ENCODE measurements at places on chromosomes 4 and X.

- DNase-seq = no peak
Observed at GRCh38 chr4:105650190-105650589, 58.3 kb downstream of the INTS12 start.

DNA sequence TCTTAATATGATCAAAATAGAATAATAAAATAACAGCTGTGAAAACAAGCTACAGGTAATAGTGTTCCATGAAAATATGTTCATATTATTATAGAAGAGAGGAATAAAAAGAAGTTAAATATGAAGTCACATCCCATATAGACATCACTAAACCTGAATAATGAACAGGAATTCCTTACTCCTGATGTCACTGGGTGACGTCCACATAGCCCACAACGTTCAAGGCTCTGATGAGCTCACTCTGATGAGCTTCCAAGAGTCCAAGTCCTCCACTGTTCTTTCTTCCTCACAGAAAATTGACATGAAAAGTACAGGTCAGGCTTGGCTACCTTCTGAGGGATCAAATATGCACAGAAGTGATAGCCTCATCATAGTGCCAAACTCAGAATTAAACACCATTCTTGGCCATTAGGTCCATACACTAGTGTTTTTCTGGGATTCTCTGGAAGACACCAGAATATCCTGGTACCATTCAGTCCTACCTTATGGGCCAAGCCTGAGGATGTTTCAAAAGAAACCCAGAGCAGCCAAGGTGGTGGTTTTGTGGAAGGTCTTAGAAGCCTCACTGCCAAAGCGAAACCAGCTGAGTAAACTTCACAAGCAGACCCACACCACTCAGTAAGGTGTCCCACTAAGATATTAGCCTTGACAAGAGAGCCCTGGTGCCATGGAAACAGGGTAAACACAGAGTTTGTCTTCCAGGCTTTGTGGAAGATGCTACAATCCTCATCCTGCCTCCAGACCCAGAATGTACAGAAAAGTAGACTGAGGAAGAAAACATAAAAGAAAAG lies 138.4 kb upstream of the HHIP start:
- no peak for DNase-seq

DNA sequence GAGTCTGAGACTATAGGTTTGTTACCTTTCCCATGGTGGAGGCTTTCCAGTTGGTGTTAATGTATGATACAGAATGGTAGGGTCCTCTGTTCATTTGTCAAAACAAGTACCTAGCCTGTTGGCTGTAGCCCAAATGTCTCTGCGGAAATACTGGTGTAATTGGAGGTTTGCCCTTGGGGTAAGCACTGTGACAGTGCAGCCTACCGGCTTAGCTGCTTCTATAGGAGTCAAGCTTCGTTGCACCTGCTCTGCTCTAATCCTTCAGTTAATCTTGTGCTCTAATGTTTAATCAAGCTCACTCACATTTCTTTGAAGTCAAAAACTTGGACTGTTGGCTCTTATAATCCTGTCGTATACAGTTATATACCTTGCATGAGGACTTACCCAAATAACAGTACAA lies 203.4 kb downstream of the CCNG2 start:
- no peak for DNase-seq

DNA sequence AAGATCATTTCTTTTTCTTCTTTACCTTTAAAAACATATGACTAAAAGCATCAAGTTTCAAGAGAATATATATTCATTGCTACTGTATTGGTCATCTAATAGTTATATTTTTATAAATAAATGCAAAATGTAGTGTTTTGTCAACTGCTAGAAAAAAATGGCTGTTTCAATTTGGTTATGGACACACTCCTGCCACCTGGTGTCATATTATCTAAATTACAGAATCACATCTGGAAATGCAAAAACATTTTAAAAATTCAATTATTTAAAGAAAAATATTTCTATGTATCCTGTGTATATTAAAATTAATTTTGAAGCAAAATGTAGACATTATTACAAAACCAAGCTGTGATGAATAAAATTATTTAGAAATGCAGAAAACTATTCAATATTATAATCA lies 329.4 kb upstream of the PCDH18 start:
- no peak for DNase-seq

- DNase-seq = no peak
Observed at GRCh38 chr4:145907390-145907789, 31.2 kb downstream of the ZNF827 start.

- DNase-seq = no peak
Observed at GRCh38 chrX:12912791-12913482, 6.5 kb downstream of the TLR8 start.

GRCh38 chr4:86031927-86032326 lies 327.9 kb downstream of the MAPK10 start:
- DNase-seq = no peak

GRCh38 chr4:124025428-124025827 lies 628.8 kb downstream of the SPRY1 start:
- no peak for DNase-seq

- no peak for DNase-seq
Observed at GRCh38 chr4:184177271-184177670, 40.4 kb downstream of the ENPP6 start.

DNA sequence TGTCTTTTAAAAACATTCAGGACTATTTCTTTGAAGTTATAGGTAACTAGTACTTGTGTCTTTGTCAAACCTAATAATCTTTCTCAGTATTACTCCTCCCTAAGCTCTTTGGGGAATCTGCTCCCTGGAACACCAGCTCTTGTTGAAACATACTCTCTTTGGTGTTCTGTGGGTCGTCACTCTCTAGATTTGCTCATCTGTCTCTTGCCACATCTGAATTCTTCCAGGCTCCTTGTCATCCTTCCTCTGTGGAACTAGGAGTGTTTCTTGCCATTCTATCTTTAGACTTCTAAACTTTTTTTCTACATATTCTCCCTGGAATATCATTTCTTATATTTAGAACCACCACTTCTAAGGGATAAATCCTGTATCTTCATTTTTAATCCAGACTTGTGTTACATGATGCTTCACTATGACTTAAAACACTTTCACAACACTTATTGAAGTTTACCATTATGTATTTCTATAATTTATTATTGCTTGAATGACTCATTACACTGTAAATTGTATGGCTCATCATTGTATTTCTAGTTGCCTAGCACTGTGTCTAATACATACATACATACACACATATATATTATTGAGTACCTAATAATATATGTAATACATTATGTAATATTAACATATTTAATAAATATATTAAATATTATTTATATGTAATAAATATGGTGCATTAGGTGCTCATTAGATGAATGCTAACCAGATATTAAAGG lies 186.1 kb downstream of the TMA16 start:
- DNase-seq = no peak

DNA sequence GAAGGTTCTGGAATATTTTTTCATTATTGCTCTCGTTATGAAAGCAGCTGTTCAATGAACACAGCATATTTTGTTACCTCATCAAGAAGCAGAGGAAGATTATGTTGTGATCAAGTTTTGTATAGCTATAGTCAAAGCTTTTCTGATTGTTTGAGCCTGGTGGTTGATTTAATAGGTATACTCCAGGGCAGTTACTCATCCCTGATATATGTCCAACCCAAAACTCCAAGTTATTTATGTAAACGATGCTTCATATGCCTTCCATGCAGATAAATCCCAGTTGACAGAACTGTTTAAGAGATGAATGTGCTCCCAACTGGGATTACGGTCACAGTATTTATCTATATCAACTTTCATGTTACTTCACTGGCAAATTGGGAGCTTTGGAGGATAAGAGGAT lies 19.1 kb downstream of the NAA11 start:
- DNase-seq = no peak

DNA sequence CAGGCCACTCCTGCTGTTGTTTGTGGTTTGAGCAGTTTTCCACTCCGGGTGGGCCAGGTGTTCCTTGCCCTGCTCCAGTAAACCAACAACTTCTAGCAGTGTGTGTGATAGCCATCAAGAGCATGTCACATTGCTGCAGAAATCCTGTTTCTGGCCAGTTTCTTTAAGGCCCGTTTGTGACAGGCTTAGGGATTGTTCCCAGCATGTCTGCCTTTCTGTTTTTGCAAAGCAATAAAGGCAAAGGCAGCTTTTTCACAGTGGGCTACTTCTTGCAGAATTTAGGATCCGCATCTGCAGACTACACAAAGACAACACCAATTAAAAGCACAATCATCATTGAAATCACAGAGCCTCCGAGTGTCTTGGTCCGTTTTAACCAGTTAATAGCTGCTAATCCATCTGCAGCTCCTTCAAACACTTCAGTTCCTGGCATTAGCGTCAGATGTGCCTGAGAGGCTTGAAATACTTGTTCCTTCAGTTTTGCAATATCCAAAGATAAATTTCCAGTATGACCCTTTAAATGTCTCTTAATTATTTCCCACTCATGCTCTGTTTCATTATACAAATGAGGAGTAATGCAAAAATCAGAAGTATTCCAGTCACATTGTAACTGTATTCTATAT lies 65.1 kb downstream of the ADAM29 start:
- DNase-seq = no peak

DNA sequence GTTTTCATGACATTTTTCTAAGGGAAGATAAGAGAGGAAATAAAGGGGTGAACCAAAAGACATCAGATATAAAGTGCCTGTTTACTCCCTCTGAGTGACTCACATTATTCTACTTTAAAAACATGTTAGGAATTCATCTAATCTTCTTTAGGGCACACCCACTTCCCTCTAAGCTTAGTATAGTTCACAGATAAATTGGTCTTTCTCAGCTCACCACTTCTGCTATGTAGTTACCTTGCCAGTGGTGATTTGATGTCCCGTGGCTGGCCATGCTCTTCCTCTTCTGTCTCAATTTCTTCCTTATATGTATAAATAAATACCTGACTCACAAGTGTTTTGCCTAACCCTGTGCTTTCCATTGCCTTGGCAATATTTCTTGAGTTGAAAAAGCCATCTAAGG lies 96.8 kb downstream of the PDLIM5 start:
- no peak for DNase-seq

- DNase-seq = no peak
Observed at GRCh38 chr4:13984991-13985800, 357.7 kb upstream of the BOD1L1 start.

- no peak for DNase-seq
Observed at GRCh38 chr4:22477813-22478182, 38.1 kb downstream of the ADGRA3 start.

- DNase-seq = no peak
Observed at GRCh38 chr4:154276496-154276895, 215.1 kb downstream of the DCHS2 start.

- DNase-seq = no peak
Observed at GRCh38 chr4:25663781-25664180, 8.1 kb downstream of the SLC34A2 start.

DNA sequence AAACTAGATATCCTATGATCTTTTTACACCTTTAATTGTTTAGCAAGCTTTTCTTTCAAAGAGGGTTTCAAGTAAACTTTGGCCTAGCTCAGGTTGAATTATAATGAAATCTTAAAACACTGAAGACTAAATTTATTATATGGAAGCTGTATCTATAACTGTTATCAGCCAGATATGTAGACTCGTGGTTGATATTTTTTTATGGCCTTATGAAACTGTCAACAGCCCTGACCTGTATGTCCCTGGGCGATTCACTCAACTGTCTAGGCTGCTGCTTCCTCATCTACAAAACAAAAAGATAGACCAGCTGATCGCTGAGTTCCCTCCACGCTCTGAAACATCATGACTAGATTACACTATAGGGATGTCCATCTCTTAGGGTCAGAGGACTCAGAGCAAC lies 21.2 kb upstream of the PDK3 start:
- DNase-seq = no peak

- no peak for DNase-seq
Observed at GRCh38 chr4:101864660-101865059, 74.1 kb downstream of the BANK1 start.

DNA sequence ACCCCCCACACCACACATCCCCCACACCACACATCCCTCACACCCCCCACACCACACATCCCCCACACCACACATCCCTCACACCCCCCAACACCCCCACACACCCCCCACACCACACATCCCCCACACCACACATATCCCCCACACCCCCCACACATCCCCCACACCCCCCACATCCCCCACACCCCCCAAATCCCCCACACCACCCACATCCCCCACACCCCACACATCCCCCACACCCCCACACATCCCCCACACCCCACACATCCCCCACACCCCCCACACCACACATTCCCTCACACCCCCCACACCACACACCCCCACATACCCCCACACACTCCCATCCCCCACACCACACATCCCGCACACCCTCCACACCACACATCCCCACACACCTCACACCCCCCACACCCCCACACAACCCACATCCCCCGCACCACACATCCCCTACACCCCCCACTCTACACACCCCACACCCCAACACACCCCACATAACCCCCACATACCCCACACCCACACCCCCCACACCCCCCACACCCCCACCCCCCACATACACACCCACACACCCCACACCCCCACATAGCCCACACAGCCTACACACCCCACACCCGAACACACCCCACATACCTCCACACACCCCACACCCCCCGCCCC lies 172.9 kb downstream of the DCLK2 start:
- no peak for DNase-seq

DNA sequence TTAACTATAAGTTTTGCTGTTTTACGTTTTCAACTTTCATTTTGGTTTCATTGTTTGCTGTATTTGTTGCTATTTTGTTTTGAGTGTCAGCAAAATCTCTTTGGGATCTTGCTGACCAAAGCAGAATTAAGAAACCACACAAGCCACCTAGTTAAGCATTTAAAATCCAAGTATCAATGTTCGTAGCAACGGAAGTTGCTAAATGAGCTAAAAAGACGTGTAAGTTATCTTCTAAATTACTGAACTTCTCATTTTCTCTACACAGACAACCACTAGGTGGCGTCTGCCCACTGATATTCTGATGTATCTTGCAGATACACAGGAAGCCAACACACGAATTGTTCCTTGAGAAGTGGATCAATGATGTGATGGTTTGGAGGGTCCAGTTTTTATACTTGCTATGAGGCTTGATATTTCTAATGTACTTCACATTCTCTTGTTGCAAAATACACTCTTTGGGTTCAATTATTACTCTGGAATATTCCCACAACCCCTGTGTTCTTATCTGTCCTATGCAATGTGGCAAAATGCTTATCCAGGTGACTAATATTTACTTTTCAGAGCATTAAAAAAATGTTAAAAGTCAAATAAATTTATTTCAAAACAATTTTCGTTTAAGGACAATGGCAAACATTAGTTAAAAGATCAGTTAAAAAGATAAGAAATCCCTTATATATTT lies 250.5 kb downstream of the TECRL start:
- no peak for DNase-seq

GRCh38 chr4:100882661-100883060 lies 364.8 kb upstream of the EMCN start:
- no peak for DNase-seq

DNA sequence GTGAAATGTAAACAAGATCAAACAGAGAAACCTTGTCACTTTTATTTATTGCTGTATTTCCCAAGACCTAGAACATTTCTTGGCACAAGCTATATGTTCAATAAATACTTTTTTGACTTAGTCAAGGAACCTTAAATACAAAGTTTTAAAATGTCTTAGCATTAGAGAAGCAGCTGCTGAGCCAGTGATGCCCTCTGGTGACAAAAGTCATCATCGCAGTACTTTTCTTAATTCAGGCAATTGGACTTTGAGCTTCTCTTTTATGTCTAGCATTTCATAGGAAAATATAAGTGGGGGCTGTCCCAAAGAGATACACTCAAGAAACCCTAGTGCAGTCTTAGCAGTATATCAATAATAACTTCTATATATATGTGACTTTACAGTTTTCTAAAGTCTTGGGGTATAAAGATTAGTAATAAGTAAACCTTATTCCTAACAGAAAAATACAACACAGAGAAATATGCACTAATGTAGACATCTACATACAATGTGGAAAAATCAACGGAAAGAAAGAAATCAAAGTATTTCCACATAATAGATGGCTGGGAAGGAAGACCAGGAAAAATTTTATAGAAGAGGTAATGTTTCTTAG lies 118.4 kb downstream of the DTHD1 start:
- DNase-seq = no peak
